ENCODE measurements at places on chromosomes 11 and 22. TPM values are rescaled to one million over a fixed set of nuclear protein-coding genes. Genes with fewer than 3 reads are reported as not detected.

FAM180B gene
- total RNA-seq, result not detected

GRCh38 chr22:37487571-37487970 lies 1.4 kb upstream of the MFNG start:
- no peak overlapping the region for H3K4me3 ChIP-seq
- H3K4me1 ChIP-seq, result no peaks in the 10 kb centered on the region
- no peak overlapping the region for H3K27ac ChIP-seq

- peaks cover 25% of the 10 kb centered on the region for H3K4me1 ChIP-seq
- peak overlapping the region; percentile 94 for H3K27ac ChIP-seq
- peak overlapping the region; percentile 70 for H3K4me3 ChIP-seq
- no peaks in the 10 kb centered on the region for H3K27me3 ChIP-seq
- no peaks in the 10 kb centered on the region for H3K36me3 ChIP-seq
- DNase-seq, result peak; percentile 89
Observed at GRCh38 chr22:46069521-46070214, 80.7 kb upstream of the PPARA start.

DNA sequence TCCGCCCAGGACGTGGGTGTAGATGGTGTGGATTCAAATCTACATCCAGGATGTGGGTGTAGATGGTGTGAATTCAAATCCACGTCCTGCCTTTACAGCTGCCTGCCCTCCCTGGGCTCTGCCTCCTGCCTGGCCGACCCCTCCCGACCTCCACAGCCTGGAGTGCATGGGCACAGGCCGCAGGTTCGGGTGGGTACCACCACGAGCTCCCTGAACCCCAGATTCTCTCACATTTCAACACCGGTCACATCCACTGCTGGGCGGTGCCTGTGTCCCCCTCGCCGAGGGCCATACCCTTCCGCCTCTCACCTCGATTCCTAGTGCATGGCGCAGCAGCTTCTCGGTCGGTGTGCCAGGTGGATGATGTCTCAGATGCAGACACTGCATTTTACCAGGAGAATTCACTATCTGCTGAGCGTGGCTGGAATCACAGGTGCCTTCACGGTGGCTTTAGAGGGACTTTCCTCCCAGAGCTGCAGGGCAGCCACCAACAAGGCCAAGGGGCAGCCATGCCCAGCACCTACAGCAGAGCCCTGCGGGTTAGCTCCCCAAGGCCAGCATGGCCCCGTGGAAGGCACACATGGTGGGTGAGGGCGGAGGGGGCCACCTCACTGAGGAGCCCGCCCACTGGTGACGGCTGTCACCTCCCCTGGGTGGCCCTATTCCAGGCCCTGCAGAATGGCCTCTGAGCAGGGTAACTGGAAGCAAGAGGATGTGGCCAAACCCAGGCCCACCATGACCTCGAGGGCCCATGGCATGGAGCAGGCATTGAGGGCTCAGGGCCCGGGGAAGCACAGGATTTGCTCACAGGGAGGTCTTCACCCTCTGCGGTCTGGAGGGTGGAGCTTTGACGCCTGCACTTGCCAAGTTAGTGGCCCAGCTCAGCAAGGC lies 638.5 kb downstream of the TBC1D22A start:
- no peaks in the 10 kb centered on the region for H3K4me1 ChIP-seq
- H3K4me3 ChIP-seq, result no peak overlapping the region
- DNase-seq, result no peak
- peaks cover 92% of the 10 kb centered on the region for H3K27me3 ChIP-seq
- no peak overlapping the region for H3K27ac ChIP-seq

GRCh38 chr11:12636871-12637410 lies 37.3 kb upstream of the TEAD1 start:
- H3K36me3 ChIP-seq, result no peaks in the 10 kb centered on the region
- H3K4me1 ChIP-seq, result no peaks in the 10 kb centered on the region
- H3K27ac ChIP-seq, result no peak overlapping the region
- no peaks in the 10 kb centered on the region for H3K27me3 ChIP-seq
- DNase-seq, result no peak
- no peak overlapping the region for H3K4me3 ChIP-seq

SHISA8 gene
- 2.3 TPM for total RNA-seq

POTEH gene
- not detected for total RNA-seq

GRCh38 chr22:40015358-40015976 lies 20.7 kb downstream of the FAM83F start:
- no peak overlapping the region for H3K27ac ChIP-seq
- no peaks in the 10 kb centered on the region for H3K27me3 ChIP-seq
- H3K36me3 ChIP-seq, result no peaks in the 10 kb centered on the region
- H3K4me1 ChIP-seq, result no peaks in the 10 kb centered on the region
- DNase-seq, result no peak

DNA sequence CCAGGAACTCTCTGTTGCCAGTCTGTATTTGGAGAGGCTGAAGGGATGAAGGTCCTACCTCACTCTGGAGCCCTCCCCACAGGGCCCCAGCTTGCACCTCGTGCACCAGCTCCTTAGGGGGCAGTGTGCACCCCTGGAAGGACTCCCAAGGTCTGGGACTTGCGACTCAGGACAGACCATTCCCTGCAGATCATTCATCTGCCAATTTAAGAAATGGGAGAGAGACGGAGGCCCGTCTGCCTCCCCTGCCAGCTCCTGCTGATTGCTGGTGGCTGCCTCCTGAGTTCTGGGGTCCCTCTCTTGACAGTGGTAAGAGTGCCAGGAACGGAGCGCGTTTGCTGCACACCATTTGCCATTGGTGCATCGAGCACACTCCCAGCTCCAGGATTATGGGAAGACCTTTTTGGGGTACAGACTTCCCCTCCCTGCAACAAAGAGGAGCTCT lies 27.4 kb upstream of the MALAT1 start:
- no peaks in the 10 kb centered on the region for H3K27me3 ChIP-seq
- H3K27ac ChIP-seq, result peak overlapping the region; percentile 95
- DNase-seq, result peak; percentile 78
- no peak overlapping the region for H3K4me3 ChIP-seq
- peaks cover 67% of the 10 kb centered on the region for H3K4me1 ChIP-seq
- H3K36me3 ChIP-seq, result no peaks in the 10 kb centered on the region

MFNG gene
- total RNA-seq, result 28.1 TPM

TREH gene
- not detected for total RNA-seq

- H3K27me3 ChIP-seq, result peaks cover 75% of the 10 kb centered on the region
- H3K27ac ChIP-seq, result no peak overlapping the region
Observed at GRCh38 chr11:17588721-17589120, 41.7 kb downstream of the OTOG start.

DNA sequence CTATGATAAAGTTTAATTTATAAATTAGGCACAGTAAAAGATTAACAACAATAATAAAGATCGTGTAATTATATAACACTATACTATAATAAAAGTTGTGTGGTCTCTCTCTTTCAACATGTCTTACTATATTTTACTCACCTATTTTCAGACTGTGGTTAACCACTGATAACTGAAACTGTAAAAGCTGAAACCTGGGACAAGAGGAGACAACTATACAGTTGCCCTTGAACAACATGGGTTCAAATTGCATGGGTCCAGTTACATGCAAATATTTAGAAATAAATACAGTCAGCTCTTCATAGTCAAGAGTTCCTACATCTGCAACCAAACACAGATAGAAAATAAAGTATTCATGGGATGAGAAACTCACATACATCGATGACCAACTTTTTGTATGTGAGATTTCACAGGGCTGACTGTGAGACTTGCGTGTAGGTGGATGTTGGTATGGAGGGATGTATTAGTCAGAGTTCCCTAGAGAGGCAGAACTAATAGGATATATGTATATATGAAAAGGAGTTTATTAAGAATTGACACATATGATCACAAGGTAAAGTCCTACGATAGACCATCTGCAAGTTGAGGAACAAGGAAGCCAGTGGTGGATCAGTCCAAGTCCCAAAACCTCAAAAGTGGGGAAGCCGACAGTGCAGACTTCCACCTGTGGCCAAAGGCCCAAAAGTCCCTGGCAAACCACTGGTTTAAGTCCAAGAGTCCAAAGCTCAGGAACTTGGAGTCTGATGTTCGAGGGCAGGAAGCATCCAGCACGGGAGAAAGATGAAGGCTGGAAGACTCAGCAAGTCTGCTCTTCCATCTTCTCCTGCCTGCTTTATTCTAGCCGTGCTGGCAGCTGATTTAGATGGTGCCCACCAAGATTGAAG lies 359.5 kb downstream of the INSC start:
- no peak for DNase-seq
- no peak overlapping the region for H3K4me3 ChIP-seq
- H3K27me3 ChIP-seq, result no peaks in the 10 kb centered on the region
- no peaks in the 10 kb centered on the region for H3K36me3 ChIP-seq
- H3K4me1 ChIP-seq, result no peaks in the 10 kb centered on the region

DNA sequence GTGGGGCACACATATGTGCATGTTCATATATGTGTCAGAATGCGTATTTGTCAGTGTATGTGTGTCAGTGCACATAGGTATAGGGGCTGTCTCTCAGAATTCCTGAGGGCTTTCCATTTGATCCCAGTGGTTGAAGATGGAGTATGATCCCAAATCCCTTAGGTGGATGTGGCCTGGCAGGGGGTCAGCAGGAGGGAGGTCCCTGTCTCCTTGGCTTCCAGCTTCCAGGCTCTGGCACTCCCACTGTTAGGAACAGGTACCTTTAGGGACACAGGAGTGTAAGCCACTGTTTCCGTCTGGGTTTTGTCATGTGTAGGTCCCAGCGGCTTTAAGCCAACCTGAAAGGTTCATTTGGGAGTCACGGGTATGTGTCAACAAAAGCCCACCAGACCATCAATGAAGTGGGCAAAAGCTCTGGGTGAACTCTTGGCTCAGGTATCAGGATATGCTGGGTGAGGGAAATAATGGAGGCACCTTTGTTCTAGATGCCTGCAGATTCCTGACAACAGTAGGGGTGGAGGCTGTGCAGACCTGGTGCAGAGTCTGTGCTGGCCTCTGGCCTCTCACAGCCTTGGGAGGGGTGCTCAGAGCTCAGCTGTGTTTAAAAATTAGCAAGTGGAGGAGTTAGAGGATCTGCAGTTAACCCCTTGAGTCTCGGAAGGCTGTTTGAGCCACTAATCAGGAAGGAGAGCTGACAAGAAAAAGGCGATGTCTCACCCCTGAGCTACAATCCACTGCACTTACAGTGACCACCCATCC lies 9.0 kb downstream of the KCNQ1OT1 start:
- no peaks in the 10 kb centered on the region for H3K36me3 ChIP-seq
- H3K27me3 ChIP-seq, result no peaks in the 10 kb centered on the region
- no peaks in the 10 kb centered on the region for H3K4me1 ChIP-seq
- H3K27ac ChIP-seq, result no peak overlapping the region

DNA sequence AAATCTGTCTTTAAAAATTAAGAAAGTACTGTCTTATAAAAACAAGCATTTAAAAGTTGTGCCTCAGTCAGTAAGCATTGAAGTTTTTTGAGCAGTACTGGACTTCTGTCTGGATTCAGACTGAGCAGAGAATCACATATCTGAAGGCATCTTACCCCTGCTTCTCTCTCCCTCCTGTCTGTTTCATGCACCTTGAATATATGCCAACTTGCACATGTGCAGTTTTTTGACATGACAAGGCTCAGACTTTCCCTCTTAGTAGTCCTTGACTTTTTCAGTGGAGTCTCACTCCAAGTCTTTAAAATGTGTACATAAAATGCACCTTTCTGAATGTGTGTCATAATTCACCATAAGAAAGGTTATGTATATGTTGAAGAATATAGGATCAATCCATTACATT lies 19.8 kb downstream of the SPECC1L start:
- H3K4me3 ChIP-seq, result no peak overlapping the region
- no peaks in the 10 kb centered on the region for H3K27me3 ChIP-seq
- DNase-seq, result no peak
- H3K27ac ChIP-seq, result no peak overlapping the region
- peaks cover 18% of the 10 kb centered on the region for H3K4me1 ChIP-seq

- H3K27ac ChIP-seq, result no peak overlapping the region
- H3K27me3 ChIP-seq, result no peaks in the 10 kb centered on the region
- H3K4me1 ChIP-seq, result no peaks in the 10 kb centered on the region
- DNase-seq, result no peak
- H3K36me3 ChIP-seq, result no peaks in the 10 kb centered on the region
Observed at GRCh38 chr11:40514124-40514523, 945.3 kb downstream of the LRRC4C start.

GRCh38 chr11:129290966-129291365 lies 84.7 kb upstream of the BARX2 start:
- no peak for DNase-seq
- H3K36me3 ChIP-seq, result no peaks in the 10 kb centered on the region
- no peak overlapping the region for H3K27ac ChIP-seq
- H3K4me1 ChIP-seq, result no peaks in the 10 kb centered on the region

GRCh38 chr11:87926250-87926970 lies 248.8 kb downstream of the RAB38 start:
- H3K4me1 ChIP-seq, result peaks cover 14% of the 10 kb centered on the region
- DNase-seq, result peak; percentile 38
- H3K4me3 ChIP-seq, result no peak overlapping the region
- peak overlapping the region; percentile 59 for H3K27ac ChIP-seq
- H3K27me3 ChIP-seq, result no peaks in the 10 kb centered on the region
- H3K36me3 ChIP-seq, result no peaks in the 10 kb centered on the region

DNA sequence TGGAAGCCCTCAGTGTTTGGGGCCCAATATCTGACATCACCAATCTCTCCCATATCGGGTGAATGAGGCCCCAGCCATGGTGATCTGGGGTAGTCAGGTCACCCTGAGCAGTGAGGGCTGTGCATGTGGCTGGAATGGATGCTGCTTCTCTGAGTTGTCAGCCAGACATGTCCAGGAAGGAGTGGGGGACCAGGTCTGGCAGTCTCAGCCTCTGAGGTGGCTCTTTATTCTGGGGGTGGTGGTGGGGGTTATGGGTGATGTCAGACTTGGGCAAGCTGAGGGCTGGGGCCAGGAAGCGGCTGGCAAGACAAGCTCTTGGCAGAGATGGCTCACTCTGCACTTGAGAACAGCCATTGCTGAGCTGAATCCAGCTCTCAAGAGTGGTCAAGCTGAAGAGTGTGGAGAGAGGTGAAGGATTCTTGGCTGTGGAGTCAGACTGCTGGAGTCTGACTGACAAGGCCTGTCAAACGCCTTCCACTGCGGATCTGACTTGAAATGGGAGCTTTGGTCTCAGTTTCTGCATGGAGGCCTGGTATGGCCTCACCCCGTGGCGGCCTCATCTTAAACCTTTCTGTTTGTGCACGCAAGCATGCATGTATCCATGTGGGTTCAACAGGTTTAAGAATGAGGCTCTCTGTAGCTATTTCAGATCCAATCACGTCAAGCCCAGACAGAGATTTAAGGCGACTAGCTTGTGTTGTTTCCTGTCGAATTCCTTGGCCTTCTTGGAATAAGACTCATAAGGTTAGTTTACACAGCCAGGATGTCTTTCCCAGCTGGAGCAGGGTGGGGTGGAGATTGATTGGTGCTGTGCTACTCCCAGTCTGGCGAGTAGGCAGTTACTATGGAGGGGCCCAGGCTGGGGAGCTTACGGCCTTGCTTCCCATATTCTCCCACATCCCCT lies 83.9 kb upstream of the TIMP3 start:
- H3K4me1 ChIP-seq, result peaks cover 10% of the 10 kb centered on the region
- no peak overlapping the region for H3K4me3 ChIP-seq
- DNase-seq, result no peak
- no peak overlapping the region for H3K27ac ChIP-seq

MAPK8IP2 gene
- 0.88 TPM for total RNA-seq

SCN3B gene
- not detected for total RNA-seq

GRCh38 chr11:64859542-64860414 lies 15.3 kb upstream of the CDC42BPG start:
- 0 out of 2 replicates have a peak overlapping the region, but pooled peaks have one; percentile 4 for H3K27ac ChIP-seq
- no peaks in the 10 kb centered on the region for H3K27me3 ChIP-seq
- DNase-seq, result no peak
- H3K36me3 ChIP-seq, result 0 out of 2 replicates have a peak, but pooled peaks cover 14% of the 10 kb centered on the region

- H3K27ac ChIP-seq, result peak overlapping the region; percentile 43
- peaks cover 58% of the 10 kb centered on the region for H3K4me1 ChIP-seq
- no peaks in the 10 kb centered on the region for H3K36me3 ChIP-seq
- no peaks in the 10 kb centered on the region for H3K27me3 ChIP-seq
- DNase-seq, result peak; percentile 36
Observed at GRCh38 chr11:14414470-14415461, 55.8 kb upstream of the RRAS2 start.

RIMBP3B gene
- total RNA-seq, result 0.18 TPM
